Caudate nucleus (tissue), 63 donors: ENCODE measurements at places on chromosomes 6 and 20.

DNA sequence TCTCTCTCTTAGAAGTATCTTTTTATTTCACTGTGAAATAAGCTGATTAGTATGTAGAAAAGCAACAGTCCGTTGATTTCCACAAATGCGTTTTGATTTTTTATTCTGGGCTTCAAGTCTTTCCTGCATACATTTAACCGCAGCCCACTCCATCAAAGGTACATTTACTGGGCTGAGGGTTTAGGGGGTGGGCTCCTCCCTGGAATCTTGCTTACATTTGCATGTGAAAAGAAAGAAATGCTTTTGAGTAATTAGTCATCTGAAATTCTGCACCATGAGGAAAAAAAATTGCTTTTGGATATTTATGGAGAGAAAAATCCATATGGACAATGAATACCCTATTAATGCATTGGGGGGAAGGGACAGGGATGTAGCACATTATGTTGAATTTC is 178.3 kb upstream of the MCHR2 start:
- no peak for DNase-seq

DNA sequence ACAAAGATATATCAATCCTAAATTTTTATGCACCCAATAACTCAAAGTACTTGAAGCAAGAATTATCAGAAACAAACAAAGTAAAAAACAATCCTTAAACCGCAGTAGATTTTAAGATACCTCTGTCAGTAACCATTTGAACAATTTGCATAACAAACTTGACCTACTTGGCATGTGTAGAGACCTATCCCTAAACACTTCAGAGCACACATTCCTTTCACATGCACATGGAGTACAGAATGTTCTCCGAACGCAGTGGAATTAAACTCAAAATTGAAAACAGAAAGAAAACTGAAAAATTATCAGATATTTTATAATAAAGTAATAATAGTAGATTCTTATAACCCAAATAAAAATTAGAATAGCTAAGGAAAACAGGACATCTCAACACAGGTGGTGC is 162.6 kb upstream of the THBS2 start:
- no peak for DNase-seq

DNA sequence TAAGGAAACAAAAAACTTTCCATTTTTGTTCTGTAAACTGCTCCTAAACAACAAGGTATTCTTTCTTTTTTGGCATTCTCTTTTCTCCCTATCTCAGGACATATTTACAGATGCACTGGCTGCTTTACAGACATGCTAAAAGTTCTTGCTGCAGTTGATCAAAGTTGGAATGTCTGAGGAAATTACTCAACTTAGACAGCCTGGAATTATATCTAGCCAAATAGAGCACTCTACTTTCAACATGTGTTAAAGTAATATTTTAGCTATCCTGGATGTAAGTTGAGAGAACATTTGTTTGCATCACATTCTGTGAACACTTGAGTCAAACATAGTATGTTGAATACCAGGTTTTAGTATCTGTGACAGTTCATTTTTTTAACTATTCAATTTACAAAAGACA is 24.8 kb downstream of the TASP1 start:
- no peak for DNase-seq

GRCh38 chr6:170238741-170239565 is 51.9 kb downstream of the DLL1 start:
- DNase-seq, result no peak

GRCh38 chr6:66499851-66500250 is 792.8 kb upstream of the EYS start:
- DNase-seq, result no peak

- DNase-seq, result no peak
These were observed 1.2 kb downstream of the PANK2 start for GRCh38 chr20:3890398-3890751.

GRCh38 chr20:63234693-63235398 is 859 bp upstream of the BIRC7 start:
- no peak for DNase-seq

DNA sequence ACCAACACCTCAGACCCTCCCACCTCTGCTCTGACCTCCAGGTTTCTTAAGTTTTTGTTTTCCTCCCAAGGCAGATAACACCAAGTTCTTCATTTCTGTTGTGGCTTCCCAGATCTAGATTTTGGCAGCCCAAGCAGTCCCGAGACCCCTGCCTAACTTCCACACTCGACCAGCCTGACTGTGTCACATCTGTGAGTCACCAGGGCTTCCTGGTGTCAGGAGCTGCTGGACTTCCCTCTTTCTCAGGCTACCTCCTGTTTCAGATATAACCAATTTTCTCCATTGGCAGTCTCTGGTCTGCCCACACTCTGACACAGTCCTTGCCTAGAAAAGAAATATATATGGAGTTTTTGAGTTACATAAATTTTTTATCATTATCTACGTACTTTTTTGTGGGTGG is 46.1 kb upstream of the CCN6 start:
- no peak for DNase-seq

GRCh38 chr6:106102967-106103727 is 17.0 kb downstream of the PRDM1 start:
- no peak for DNase-seq

GRCh38 chr6:166942393-166943168 is 13.8 kb downstream of the RNASET2 start:
- DNase-seq, result no peak

DNA sequence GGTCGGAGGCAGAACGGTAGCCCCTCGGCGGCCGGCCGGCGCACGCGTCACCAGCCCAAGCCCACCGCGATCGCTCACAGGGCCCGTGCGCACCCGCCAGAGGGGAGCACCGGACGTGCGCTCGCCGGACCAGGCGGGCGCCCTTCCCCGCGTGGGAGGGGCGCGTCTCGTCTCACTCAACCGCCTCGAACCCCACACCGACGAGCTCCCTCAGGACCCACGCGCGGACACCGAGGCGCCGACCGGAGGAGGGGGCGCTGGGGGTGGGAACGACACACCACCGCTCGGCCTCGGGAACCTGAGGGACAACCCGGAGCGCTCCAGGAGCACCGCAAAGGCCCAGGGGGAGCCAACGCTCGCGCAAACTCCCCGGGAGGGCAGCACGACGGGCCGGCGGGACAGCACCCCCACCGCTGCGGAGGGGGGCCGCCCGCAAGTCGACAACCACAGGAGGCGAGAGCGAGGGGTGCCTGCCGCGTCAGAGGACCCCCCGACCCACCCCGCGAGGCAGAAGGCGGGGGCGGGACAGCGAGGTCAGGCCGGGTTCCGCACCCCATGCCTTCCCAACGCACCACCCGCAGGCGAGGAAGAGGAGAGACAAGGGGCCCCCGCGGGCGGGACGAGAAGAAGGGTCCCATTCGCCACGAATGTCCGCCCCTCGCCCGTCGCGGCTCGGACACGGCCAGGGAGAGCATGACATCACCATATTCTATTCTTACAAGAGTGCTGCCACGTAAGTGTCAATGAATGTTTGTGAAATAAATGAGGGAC is 512.7 kb upstream of the ZNF337 start:
- DNase-seq, result peak; percentile 72

DNA sequence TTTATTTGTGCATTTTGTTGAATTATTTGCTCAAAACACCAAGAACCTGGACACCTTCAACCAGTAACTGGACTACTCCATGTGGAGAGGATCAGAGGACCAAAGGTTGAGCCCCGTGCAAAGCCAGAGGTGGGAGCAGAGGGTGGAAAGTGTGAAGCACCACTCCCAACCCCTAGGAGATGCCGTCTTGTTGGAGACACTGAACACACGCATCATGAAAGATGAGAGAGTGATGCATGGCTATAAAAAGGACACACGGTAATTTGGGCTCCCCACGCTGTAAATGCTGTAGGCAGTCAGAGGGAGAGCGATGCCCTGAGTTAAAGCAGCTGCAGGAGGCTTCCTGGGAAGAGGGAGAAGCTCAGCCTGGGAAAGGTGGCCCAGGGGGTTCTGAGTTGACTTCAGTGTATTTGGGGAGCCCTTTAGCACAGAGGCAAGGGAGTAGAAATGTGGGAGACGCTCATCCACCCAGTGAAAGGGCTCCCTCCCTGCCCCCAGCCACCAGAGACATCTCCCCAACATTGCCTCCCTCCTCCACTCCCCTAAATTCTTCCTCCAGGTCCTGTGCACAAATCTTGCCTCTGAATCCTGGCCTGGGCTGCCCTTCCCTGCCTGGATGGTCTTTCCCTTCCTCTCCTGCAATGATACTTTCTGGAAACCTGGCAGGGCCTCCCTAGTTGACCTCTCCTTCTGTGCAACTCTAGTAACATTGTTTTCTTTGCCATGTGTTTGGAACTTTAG is 55.8 kb upstream of the IYD start:
- DNase-seq, result no peak

DNA sequence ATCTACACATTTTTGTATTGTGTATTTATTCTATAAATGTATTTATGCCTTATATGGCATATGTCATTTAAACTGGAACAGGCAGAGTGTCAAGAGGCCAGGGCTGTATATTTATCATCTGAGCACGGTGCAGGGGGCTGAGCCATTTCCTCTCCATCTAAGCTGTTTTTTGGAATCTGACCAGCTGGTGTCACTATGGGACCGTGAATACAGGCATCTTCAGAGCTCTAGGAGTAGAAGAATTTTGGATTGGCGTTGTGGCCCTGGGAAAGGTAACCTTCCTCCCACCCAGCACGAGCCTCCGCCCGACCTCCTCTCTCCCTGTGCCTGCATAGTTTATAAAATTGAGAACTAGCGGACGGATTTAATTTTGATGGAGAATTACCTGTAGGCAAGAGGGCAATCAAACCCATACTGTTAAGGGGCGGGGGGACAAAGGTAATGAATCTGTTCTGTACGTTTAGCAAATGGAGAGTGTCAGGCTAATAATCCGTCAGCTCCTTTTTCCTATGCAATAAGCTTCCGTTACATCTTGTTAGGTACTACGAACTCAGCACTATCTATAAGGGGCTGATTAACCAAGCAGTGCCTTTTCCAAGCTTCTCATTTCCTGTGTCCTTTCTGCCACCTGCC is 29.0 kb upstream of the EEF1E1 start:
- DNase-seq, result peak; percentile 17

- DNase-seq, result peak; percentile 13
These were observed 70.3 kb downstream of the SCML4 start for GRCh38 chr6:107753778-107754177.

DNA sequence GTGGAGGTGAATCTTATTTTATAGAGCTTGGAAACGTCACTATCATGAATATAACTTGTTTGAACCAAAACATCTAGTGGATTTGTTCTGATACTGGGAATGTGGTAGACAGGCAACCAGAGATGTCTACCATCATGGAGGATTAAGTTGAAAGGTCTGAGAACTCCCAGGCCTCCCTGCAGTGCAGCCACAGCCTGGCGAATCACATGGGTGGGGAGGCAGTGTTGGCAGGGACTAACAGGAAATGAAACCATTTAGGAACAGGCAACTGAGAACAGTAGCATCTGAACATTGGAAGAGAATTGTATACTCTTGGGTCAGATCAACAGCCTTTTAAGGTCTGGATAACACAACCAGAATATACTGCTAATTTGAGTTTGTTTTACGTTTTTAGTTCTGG is 22.3 kb upstream of the CEP162 start:
- no peak for DNase-seq

- no peak for DNase-seq
These were observed 949 bp upstream of the SLC17A3 start for GRCh38 chr6:25874822-25875562.

GRCh38 chr6:48743738-48744137 is 632.7 kb upstream of the PTCHD4 start:
- DNase-seq, result no peak

- DNase-seq, result no peak
These were observed 481.1 kb downstream of the TFAP2B start for GRCh38 chr6:51299621-51300380.

DNA sequence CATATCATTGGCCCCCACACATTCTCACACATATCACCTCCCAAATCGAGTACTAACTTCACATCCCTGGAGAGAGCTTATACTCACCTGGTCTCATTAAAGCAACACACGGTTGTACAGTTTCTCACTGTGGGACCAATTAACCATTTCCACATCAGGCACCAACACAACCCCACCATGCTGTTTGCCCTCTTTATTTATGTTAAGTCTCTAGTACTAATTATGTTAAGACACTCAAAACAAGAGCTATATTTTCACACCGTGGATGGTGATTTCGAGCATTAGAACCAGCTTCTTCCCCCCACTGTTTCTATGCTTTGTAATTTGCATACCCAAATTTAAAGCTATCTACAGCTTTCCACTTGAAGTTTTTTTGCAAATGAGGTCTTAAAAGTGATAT is 6.3 kb downstream of the SCML4 start:
- no peak for DNase-seq

GRCh38 chr6:5115168-5115567 is 30.0 kb downstream of the PPP1R3G start:
- no peak for DNase-seq

- DNase-seq, result no peak
These were observed 164.2 kb downstream of the SLC24A3 start for GRCh38 chr20:19376451-19377229.

DNA sequence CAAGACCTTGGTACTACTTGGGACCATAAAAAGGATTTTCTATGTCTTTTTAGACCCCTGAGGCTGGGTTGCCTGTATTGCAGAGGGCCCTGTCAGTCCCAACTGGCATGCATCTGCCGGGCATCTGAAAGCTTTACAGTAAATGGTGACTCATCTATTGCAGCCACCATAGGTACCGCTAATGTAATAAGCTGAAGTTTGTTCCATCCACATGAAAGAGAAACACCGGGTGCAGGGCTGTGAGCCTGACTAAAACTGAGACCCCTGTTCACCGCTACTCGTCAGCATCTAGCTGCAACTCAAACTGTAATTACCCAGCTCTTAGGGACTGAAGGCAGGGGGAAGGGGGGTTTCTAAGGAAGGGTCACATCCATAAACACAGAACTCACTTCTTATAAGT is 49.5 kb downstream of the TRERF1 start:
- DNase-seq, result no peak

DNA sequence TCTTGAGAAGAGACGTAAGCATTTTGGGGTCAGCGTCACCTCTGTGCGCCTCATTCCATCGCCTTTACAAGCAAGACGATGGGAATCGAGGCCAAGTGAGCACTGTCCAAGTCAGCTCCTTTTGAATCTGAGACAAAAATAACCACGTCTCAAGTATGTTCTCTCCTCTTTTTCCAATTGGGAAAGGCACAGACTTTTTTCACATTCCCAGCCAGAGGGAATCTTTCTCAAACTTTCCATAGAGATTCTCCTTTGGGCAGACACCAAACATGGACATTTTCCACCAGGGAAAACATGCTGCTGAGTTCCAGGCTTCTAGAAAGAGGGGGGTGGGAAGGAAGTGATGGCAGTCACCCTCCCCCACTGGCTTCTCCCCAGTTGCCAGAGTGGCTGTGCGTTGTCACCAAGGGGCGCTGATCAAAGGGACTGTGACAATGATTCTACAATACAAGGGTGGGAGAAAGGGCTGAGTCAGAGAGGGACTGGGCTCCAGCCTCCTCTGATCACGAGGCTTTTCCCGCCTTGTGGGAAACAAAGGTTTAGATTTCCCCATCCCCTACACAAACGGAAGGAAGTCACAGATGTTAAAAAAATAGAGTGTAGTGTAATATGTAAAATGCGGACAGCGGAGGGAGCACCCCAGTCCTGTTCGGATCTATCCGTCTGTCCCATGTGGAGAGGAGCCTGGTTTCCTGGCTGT is 281.9 kb upstream of the RNF24 start:
- no peak for DNase-seq

- no peak for DNase-seq
These were observed 5.7 kb downstream of the NT5E start for GRCh38 chr6:85455471-85456026.
